ENCODE measurements at places on chromosomes 13 and 19.

- no peak for DNase-seq
Measured at GRCh38 chr13:44146138-44146537, 227.5 kb upstream of the SERP2 start.

- no peak for DNase-seq
Measured at GRCh38 chr13:91312324-91312723, 35.2 kb upstream of the MIR17HG start.

DNA sequence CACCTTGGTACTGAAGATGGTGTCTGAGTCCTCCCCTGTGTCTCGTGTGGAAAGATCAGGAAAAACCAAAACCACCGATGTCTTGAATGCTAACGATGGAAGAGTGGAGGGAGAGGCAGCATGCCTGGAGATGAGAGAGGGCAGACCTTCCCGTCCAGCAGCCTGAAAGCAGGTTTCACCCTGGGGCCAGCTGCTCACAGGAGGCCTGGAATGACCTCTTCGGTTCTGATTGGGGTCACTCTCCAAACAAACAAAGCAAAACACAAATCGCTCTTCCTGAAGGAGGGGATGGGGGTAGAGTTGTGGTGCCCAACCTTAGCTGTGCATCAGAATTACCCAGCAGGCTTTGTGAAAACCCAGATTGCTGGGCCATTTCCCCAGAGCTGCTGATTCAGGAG is 142.3 kb upstream of the SOX1 start:
- DNase-seq = no peak

- DNase-seq = no peak
Measured at GRCh38 chr13:74061926-74062595, 72.1 kb downstream of the KLF12 start.

DNA sequence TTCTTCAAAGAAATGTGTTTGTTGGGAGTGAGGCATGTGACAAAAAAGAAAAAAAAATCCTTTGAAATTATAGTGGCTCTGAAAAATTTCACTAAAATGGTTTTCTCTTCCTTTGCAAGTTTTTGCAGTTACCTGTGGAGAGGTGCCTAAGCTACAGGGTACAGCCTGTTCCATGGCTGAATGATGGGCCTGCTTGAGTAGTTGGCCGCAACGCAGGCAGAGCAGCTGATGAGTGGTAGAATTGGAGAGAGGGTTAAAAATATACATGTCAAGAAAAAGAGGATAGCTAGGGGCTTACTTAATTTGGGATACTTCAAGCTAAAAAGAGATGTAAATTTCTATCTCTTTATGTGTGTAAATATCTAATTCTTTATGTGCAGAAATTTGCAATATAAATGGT is 629.1 kb upstream of the SLC10A2 start:
- DNase-seq = no peak

DNA sequence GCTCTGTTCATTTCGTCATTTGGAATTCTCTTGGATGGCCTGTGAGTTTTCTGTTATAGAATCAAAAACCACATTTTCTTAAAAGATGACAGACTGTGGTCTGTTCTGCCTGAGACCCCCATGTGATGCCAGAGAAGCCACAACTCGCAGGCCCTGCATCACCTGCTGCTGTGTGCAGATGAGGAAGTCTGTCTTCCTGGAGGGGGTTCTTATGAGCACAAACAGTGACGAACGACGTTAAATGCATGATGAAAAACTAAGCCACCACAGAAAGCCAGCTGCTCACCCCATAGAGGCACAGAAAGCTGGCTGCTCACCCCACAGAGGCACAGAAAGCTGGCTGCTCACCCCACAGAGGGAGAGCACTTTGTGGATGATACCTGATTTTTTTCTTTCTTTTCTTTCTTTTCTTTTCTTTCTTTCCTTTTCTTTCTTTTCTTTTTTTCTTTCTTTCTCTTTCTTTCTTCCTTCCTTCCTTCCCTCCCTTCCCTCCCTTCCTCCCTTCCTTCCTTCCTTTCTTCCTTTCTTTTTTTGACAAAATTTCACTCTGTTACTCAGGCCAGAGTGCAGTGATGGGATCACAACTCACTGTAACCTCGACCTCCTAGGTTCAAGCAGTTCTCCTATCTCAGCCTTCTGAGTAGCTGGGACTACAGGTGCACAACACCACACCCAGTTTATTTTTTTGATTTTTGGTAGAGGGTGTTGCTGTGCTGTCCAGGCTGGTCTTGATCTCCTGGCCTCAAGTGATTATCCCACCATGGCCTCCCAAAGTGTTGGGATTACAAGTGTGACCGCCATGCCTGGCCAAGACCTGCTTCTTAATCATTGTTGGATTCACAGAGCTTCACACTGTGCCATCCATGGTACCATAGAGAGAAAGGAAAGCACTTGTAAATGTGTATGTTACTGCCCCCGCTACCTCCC is 1191.4 kb downstream of the UQCRFS1 start:
- DNase-seq = no peak

DNA sequence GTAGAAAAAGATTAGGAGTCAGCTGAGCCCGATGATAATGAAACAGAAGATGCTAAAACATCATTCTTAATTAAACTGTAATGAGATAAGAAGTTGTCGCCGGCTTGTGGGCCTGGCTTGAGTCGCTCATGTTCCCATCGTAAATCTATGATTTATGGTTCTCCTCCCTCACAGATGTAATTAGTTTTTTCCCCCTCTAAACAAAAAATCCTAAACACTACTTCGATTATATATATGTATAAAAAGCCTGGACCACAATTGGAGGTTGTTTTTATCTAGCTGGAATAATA is 151.3 kb downstream of the PTPRS start:
- no peak for DNase-seq

DNA sequence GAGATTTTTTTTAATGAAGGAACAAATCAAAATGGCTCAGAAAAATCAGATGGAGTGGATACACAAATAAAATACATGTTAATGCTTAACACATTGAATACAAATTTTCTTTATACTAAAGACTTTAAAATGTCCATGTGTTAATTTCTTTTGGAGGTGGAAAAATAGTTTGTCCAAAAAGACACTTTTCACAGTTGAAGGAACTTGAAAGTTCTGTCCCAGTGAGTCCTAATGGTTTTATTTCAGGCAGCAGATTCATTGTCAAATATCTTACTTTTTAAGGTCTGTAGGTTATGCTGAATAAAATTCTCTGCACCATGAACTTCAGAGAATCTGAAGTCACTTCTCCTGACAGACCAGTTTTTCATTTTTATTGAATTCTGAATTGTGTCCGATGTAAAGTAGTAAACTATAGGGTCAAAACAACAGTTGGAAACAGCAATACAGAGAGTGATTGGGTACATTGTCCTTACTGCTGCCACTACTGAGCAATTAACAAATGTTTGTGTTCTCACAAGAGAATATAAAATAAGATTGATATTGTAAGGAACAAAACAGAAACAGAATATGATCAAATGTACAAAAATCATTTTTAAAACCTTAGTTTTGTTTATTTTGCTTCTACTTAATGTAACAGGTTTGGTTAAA is 1.6 kb downstream of the LPAR6 start:
- DNase-seq = no peak

GRCh38 chr13:44218501-44219240 is 155.0 kb upstream of the SERP2 start:
- DNase-seq = no peak

DNA sequence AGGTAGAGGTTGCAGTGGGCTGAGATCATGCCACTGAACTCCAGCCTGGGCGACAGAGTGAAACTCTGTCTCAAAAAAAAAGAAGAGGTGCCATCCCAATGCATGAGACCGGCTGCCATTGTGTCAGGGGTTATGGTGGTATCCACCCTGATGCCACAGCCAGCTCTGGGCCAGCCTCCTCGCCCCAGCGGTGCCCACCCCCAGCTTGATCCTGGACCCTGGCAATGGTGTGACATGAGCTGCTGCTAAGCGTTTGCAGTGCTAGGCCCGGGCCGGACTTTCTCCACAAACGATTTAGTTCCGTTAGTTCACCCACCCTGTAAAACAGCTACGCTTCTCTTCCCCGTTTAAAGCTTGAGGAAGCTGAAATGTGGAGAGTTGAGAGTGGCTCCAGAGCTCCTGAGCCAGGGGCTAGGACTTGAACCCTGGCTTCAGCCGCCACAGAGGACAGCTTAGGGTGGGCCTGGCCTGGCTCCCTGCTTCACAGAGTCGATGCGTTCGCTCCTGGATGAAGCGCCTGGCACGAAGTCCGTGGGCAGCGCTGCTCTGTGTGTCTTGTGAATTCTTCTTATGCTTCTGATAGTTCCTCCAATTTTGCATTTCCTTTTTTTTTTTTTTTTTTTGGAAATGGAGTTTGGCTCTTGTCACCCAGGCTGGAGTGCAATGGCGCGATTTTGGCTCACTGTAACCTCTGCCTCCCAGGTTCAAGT is 25.5 kb downstream of the NKPD1 start:
- DNase-seq = no peak

- DNase-seq = no peak
Measured at GRCh38 chr13:99075268-99076191, 97.7 kb upstream of the DOCK9 start.

GRCh38 chr19:45391346-45391745 is 13.5 kb downstream of the PPP1R13L start:
- DNase-seq = no peak

- DNase-seq = no peak
Measured at GRCh38 chr19:33186431-33187182, 7.5 kb upstream of the LRP3 start.

Measured in Panc1 (cell line).